CD4-positive, alpha-beta T cell treated with Interferon alpha-2 for 1 hour (primary cell): ENCODE measurements at places on chromosomes 2 and 18.

GRCh38 chr2:175143678-175144077 is 24.3 kb downstream of the ATF2 start:
- DNase-seq = no peak

DNA sequence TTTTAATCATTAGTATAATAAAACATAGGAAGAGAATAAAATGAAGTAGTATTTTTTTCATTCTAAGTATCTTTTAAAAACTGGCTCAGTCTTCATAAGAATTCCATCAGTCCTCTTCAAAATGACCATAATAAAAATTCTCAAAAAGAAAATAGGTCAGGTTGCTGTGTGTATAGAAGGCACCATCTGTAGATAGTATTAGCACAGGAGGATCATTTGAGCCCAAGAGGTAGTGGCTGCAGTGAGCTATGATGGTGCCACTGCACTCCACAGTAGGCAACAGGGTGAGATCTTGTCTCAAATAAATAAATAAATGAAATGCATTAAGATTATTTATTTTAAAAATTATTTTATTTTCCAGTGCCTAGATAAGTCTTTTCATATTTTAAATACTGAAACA is 475.8 kb downstream of the ZNF804A start:
- DNase-seq = no peak

GRCh38 chr2:201933792-201934237 is 99.8 kb upstream of the FZD7 start:
- DNase-seq = no peak

DNA sequence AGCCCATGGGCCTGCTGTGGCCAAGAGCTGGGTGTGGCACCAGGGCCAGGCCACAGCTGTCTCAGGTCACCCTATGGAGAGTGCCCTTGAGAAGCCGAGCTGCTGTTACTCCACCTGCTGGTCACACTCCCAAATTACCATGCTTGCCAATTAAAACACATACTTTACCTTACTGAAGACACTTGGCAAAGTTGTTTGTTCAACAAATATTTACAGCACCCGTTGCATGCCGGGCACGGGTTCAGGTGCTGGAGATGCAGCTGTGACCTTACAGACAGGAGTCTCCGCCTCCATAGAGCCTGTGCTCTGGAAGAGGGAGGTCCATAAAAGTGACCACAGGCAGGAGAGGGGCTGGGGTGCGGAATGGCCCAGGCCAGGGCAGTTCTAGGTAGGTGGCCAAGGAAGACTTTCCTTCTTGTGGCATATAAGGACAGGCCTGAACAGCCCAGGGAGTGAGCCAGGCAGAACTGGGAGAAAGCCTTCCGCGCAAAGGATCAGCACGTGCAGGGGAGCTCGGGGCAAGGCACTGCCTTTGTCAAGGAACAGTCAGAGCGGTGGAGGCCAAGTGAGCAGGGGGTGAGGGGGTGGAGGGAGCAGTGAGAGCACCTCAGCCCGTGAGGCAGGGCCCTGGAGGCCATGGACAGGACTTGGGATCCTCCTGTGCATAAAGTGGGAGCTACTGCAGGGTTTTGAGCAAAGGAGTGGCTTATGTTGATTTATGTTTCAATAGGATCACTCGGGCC is 23.6 kb upstream of the RBM44 start:
- DNase-seq = peak; percentile 22

DNA sequence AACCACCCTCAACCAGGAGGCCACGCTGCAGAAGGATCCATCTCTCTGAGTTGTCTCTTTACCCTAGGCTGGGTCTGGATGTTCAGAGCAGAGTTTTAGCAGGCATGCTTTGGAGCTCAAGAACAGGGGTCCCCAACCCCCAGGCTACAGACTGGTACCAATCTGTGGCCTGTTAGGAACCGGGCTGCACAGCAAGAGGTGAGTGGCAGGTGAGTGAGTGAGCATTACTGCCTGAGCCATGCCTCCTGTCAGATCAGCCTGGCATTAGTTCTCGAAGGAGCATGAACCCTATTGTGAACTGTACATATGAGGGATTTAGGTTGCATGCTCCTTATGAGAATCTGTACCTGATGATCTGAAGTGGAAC is 172.5 kb downstream of the UXS1 start:
- no peak for DNase-seq

GRCh38 chr2:32810909-32811495 is 135.8 kb upstream of the LTBP1 start:
- DNase-seq = no peak

DNA sequence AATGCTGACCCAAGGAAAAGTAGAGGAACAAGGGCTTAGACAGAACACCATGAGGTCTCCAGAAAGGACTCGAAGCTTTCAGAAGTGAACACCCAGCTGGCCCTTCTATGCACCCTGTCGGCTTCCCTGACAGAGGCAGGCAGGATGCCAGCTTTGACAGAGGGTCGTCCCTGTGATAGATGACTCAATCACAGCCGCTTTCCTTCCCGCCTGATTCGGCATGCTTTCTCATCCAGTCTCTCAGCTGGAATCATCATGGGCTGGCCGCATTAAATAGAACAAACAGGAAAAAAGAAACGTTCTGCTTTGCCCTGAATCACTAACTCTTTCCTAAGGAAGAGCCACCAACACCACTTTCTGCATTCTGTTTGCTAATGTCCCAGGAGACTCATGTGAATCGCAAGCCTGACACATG is 140.3 kb upstream of the RAB12 start:
- no peak for DNase-seq

DNA sequence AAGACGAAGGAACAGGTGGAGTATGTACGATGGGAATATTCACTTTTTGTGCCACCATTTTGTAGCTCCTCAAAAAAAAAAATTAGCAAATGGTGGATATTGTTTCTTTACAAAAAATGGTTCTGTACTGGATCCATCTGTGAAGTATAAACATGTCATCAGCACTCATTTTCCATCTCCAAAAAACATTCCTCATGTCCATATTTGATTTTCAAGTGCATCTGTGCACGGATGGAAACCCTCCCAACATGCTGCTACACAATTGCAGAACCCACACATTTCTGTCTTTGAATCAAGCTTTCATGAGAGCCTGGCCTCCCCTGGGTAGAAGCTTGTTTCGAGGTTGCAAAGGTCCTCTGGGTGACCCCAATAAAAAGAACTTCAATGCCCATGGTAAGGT is 59.6 kb upstream of the ZEB2 start:
- DNase-seq = no peak

- no peak for DNase-seq
These were observed 313.8 kb downstream of the PDE11A start for GRCh38 chr2:177758591-177759371.

GRCh38 chr2:236343400-236344161 is 79.4 kb upstream of the ASB18 start:
- peak; percentile 71 for DNase-seq

- DNase-seq = no peak
These were observed 22.8 kb upstream of the ASB18 start for GRCh38 chr2:236286873-236287545.

GRCh38 chr2:144088863-144089262 is 431.1 kb downstream of the ZEB2 start:
- no peak for DNase-seq

GRCh38 chr2:72292433-72292832 is 144.8 kb upstream of the CYP26B1 start:
- no peak for DNase-seq

DNA sequence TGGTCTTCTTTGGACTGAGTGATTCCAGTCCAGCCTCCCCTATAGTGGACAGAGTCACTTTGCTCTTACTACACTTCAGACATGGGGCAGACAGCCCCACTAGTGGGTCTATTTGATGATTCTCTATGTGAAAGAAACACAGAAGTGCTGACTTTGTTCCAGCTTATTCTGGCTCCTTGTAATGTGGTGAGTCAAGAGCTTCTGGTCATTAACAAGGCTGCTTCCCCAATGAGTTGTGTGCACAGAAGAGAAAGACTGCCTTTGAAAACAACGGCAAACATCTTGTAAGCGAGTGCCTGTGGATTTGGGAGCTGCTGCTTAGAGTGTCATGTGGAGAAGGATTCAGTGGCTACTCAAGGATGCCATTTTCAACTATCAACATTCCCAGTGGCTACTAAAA is 39.1 kb downstream of the RMC1 start:
- DNase-seq = no peak

GRCh38 chr2:238322001-238322411 is 1.7 kb downstream of the TRAF3IP1 start:
- DNase-seq = no peak

DNA sequence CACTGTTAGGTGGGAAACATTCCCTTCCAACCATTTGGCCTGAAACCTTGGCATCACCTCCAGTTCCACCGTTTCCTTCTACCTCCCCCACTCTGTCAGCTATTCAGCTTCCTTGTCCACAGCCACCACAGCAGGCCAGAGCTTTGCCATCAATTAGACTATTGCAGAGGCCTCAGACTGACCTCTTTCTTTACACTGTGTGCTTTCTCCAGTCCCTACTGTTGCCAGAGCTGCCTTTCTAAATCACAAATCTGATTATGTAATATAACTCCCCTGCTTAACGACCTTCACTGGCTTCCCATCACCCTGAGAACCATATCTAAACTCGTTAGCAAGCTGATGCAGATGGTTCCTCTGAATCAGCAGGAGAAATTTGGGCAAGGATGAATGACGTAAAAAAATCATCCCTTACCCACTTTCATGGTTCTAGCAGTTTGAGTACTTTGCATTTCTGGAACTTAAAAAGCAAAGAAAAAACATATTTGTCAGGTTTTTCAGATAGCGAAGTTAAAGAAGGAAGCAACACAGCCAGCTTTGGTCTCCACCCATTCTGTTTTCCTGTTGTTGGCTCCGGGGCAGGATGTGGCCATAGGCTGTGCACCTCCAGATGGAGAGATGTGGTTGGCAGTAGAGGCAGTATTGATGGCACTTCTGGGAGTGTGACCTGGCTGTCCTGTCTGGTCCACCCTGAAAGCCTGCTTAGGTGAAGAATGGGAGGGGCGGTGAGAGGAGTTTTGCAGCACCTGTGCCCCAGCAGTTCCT is 422.1 kb downstream of the PARD3B start:
- DNase-seq = peak; percentile 28

DNA sequence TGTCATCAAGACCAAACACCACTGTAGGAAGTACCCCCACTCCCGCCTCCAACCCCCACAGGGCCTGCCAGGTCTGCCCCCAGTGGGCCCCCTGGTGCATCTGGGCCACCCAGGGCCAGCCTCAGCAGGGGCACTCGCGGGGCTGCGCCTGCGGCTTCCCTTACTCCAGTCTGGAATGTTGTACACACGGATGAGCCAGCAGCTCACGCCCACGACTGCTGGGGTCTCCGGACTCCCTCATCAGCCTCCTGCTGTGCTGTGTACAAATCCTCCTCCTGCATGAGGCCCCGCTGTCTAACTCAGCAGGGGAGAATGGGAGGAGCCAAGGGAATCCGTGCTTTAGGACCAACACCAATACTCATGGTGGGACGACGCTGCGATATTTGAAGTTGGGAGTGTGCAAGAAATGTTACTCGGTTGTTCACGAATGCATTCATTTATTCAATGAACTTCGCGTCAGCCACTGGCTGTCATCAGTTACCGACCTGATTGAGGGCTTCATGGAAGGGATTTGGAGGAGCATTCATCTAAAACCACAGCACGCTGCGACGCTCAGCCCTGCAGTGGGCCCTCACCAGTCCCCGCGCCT is 654 bp upstream of the ASB1 start:
- no peak for DNase-seq

- DNase-seq = no peak
These were observed 236.8 kb downstream of the ZBTB7C start for GRCh38 chr18:48172226-48173006.

GRCh38 chr2:8502316-8502715 is 179.5 kb upstream of the ID2 start:
- no peak for DNase-seq

GRCh38 chr2:149562324-149562723 is 25.3 kb downstream of the MMADHC start:
- no peak for DNase-seq

- DNase-seq = no peak
These were observed 420.1 kb upstream of the ACVR2A start for GRCh38 chr2:147424766-147425165.

- no peak for DNase-seq
These were observed 1.7 kb downstream of the RTN4 start for GRCh38 chr2:55048508-55049042.

DNA sequence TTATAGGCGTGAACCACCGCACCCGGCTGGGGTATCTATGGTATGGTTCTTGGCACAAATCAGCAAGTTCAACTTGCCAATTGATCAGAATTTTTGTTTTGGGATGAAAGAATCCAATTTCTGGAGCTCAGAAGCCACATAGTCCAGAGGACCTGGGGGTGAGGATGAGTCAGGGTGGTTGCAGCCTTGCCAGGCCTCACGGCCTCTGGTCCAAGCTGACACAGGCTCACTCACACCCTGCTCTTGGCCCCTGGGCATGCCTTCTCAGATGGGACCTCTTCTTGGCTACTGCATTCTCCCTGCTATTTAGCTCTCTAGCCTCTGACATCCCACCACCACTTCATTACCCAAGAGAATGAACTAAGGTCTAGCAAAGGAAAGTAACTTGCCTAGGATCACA is 16.3 kb downstream of the CAPG start:
- no peak for DNase-seq

GRCh38 chr2:88027697-88028389 is 11.5 kb upstream of the RNU2-63P start:
- DNase-seq = no peak

DNA sequence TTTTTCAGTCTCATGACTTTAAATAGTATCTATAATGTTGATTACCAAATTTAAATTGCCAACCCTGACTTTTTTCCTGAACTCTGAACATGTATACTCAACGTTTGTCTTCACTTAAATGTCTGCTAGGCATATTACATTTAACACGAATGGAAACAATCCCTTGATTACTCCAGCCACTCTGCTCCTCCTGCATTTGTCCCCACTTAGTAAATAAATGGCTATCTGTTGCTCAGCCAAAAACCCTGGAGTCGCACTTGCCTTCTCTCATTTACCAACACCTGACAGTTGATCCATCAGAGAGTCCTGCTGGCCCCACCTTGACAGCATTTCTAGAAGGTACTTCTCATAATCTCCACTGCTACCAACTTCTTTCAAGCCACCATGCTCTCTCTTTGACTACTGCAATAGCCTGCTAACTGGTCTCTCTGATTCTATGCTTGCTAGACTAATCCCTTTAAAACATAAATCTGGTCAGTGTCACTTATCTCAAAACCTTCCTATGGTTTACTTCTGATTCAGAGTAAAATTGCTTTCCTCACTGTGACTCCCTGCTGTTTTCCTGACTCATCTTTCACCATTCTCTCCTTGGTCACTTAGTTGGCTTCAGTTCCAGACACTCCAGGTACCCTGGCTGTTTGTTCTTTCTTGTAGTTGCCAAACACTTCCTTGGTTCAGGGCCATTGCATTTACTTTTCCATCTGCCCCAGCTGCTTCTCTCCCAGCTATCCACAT is 31.9 kb downstream of the SPAG16 start:
- no peak for DNase-seq

DNA sequence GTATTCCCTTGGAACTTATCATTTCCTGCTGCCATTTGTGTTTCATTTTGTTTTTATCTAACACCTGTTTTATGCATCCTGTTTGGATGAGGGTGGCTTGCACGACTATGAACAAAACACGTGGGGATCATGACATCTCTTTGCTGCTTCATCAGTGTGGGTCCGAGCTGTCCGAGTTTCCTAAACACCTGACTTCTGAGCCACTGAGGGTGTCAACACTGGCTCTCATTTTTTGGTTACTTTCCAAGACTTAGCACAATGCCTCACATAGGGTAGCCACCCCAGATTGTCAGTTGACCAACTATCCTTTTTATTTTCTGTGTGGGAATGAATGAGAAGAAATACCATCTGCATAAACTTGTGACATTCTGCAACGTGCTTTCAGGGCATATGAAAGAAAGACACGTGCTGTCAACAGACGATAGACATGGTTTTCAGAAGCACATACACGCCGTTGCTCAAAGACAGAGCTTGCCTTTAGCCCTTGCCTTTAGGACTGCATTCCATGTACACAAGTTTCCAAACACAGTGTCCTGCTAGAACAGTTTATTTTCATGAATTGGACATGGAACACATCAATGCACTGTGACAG is 166.7 kb downstream of the MYT1L start:
- DNase-seq = no peak
